Stimulated activated CD4-positive, alpha-beta T cell treated with anti-CD3 and anti-CD28 coated beads, Interleukin-1b, Interleukin-23, amount 100 ng/mL, for 24 hours (primary cell): ENCODE measurements at places on chromosomes 13 and 19.

- DNase-seq: no peak
Observed at GRCh38 chr13:102280366-102280765, 121.5 kb downstream of the FGF14 start.

GRCh38 chr13:98686270-98686669, 66.2 kb downstream of the SLC15A1 start:
- DNase-seq: no peak

GRCh38 chr13:52118595-52118994, 10.3 kb downstream of the NEK5 start:
- no peak for DNase-seq

- DNase-seq: no peak
Observed at GRCh38 chr13:52938065-52938464, 89.6 kb upstream of the PCDH8 start.

DNA sequence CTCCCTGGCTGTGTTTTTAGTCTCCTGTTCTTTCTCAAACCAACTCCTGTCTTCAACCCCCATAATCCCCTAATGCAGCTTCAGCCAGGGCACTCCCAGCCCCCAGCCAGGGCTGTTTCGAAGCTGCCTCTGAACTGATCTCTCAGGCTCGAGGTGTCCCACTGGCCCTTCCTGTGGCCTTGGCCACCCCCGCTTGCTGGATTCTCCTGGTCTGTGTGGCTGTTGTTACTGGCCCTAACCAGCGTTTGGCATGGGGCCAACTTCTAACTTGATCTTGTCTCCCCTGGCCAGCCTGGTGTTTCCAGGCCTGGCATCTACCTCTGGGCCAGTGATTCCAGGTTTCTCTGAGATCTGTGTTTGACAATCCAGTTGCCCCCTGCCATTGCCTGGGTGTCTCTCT, 11.0 kb downstream of the XAB2 start:
- DNase-seq: no peak

DNA sequence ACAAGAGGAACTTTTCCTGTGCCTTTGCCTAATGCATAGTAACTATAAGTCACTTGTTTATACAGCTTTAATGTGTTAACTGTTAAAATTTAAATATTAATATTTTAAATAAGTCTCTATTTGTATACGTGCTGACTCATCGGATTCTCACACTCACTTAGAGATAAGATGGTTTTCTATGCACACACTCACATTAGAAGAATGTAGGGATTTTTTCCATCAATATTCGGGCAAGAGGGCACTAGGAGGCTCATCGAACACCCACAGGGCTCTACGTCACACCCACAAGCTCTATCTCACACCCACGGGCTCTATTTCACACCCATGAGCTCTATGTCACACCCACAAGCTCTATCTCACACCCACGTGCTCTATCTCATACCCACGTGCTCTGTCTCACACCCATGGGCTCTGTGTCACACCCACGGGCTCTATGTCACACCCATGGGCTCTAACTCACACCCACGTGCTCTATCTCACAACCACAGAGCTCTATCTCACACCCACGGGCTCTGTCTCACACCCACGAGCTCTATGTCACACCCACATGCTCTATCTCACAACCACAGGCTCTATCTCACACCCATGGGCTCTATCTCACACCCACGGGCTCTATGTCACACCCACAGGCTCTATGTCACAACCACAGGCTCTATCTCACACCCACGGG, 73.4 kb downstream of the COL4A2 start:
- DNase-seq: no peak
